Lung microvascular endothelial cell (primary cell): ENCODE measurements at places on chromosomes 12 and 14.

DNA sequence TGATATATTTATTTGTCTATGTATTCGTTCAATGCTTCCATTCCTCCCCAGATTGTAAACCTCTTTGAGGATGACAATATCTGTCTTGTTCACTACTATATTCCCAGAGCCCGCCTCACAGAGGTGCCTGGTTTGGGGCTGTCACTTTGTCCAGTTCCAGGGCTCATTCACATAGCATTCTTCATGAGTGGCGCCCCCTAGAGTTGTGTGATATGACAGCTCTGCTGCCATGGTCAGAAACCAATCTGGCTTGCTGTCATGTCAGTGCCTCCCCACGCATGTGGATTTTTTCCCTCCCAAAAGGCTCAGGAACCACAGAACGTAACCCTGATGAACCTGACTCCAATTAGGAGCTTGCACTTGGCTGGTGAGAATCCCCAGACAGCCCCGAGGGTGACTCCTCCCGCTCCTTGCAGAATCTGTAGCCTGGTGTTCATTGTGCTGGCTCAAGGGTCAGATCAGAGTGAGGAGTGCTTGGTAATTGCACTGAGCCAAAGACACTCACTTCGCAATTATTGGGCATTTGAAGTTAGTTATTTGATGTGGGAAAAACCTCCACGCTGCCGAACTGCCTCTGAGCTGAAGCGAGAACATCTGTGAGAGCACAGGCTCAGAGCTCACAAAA lies 145.5 kb downstream of the PTPN11 start:
- no peak for DNase-seq

DNA sequence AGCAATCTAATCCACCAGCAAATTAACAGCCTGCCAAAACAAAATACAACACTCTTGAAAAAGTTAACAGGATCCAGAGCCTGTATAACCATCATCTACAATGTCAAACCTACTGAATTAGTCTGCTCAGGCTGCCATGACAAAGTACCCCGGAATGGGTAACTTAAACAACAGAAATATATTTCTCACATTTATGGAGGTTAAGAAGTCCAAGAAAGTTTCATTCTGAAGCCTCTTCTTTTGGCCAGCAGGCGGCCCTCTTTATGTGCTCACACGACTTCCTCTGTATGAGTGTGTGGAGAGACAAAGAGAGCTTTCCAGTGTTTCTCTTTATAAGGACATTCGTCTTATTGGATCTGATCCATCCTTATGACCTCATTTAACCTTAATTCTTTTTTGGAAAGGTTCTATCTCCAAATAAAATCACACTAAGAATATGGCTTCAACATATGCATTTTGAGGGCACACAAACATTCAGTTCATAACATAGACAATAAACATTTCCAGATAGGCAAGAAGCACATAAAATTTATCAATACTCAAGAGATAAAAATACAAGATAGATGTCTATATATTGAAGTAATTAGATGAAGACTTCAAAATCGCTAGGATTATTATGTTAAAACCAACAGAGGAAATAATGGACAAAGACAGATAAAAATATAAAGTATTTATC lies 5.9 kb upstream of the RERG start:
- peak; percentile 75 for DNase-seq

- no peak for DNase-seq
Observed at GRCh38 chr14:80560800-80561657, 349.7 kb upstream of the DIO2 start.

GRCh38 chr14:23650506-23650905 lies 14.3 kb downstream of the DHRS2 start:
- no peak for DNase-seq

DNA sequence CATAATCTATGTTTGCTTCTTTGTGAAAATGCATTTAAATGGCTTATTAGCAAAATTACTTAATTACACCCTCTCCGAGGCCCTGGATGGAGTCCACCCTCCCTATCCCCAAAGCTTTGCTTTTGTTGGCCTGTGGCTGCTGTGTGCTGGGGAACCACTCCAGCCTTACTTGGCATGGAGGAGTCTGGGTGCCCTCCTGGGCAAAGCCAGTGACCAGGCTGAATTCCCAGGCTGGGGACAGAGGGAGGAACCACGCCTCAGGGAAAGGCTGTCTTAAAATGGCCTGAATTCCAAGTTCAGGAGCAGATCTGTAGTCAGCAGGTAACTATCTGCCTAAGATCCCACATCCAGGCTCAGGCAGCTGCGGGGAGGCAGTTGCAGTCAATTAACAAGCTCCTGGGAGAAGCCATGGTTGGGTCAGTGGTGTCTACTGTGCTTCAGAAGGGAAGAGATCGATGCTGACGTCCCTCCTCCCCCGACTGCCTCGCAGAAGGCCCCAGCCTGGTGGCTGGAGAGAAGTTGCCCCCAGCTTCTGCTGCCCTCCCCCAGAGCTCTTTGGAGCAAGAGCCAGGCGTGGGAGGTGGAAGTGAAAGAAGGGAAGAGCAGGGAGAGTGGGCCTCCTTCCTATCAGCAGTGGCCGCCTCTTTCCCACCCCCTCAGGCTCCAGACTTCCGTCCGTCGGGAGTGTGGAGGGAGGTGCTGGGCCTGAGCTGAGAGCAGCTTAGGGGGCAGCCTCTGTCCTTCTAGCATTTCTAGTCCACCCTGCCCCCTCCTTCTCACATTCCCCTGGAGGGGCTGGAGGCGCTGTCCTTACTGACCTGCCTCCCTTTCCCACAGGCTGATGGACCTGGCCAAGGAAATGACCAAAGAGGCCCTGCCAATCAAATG lies 11.3 kb downstream of the VASH1 start:
- DNase-seq, result peak; percentile 21

- no peak for DNase-seq
Observed at GRCh38 chr12:91179315-91179714, 3.3 kb downstream of the DCN start.

GRCh38 chr14:75232597-75232996 lies 46.0 kb upstream of the FOS start:
- DNase-seq, result no peak

DNA sequence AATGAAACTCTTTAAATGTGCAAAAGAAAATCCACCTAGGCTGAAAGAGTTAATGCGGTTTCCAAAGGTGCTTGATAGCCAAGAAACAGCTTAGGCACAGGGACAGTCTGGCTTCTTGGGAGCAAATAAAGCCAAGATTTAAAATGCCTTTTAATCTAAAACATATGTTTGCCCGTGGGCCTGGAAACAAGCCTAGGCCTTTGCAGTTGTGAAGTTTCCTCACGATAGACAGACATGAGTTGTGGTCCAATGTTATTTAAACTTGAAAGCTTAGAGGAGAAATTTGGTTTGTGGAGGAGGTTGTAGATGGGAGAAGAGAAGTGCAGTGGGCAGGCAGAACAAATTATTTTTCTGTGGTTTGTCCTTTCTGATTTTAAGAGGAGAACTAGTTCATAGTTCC lies 29.8 kb downstream of the PROX2 start:
- no peak for DNase-seq

DNA sequence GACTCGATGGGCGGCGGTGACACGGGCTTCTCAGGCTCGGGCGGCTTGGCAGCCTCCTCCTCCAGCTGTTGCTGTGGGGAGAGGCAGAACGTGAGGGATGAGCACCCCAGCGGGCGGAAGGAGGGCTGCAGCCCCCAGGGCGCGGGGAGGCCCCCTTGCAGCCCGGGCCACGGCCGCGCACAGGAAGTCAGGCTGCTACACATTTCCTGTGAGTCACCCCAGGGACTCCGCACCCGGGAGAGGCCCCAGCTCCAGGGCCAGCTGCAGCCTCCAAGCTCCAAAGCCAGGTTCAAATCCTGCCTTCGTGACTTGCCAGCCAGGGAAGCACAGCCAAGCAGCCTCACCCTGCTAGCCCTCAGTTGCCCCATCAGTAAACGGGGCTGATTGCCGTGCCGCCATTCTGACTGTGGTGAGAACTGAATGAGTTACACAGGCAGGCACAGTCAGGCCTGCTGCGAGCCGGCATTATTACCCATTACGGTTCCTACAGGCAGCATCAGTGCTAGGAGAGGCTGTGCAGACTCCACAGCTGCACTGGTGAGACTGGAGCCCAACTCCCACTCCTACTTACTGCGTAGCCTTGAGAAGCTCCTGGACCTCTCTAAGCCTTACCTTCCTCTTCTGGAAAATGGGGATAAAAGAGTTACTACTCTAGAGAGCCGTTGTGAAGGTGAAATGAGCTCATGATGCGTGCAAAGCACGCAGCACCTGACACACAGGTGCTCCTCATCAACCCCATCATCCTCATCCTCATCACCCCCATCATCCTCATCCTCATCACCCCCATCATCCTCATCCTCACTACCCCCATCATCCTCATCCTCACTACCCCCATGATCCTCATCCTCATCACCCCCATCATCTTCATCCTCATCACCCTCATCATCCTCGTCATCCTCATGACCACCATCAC lies 100.9 kb downstream of the NCOR2 start:
- peak; percentile 96 for DNase-seq

- no peak for DNase-seq
Observed at GRCh38 chr14:30427846-30428245, 131.1 kb upstream of the G2E3 start.

- no peak for DNase-seq
Observed at GRCh38 chr14:68972507-68973218, 6.4 kb downstream of the ACTN1 start.

DNA sequence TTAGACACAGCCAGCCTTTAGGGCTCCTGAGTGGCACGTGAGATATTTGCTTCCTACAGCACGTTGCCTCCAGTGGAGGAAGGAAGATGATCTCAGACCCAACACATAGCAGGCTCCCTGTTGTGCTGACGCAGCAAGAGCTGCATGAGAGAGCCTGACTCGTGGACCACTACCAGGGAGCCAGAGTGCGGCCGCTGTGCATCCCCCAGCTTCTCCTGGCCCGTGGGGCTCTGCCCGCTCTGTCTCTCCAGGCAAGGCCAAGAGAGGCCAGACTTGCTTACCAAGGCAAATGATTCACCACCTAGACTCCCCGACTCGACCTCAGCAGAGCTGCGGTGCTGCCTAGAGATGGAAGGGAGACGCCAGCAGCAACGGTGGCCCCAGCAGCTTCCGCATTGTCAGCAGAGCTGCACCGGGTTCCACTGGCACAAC lies 37.5 kb downstream of the MAP3K9 start:
- peak; percentile 48 for DNase-seq

DNA sequence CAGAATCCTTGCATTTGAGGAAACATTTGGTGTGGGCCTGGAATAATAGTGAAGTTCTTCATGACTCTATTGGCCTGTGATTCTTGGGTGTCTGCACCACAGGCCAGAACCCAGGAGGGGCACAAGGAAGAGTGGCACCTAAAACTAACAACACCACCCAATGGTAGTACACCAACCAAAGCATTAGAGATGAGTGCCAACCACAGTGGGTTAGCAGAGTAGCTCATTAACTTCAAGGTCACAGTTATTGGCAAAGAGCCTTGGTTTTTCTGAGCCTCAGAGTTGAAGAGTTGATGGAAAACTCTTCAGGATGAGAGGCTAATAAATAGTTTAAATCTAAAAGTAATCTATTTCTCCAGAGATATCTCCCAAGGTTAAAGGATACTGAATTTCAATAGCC lies 57.0 kb downstream of the HELB start:
- no peak for DNase-seq
